NCI-H187 (cell line): ENCODE measurements at places on chromosomes 16 and 17.

GRCh38 chr17:81551458-81552243 is 502 bp downstream of the FAAP100 start:
- DNase-seq = no peak

GRCh38 chr17:40348562-40349476 is 15.7 kb downstream of the GJD3 start:
- no peak for DNase-seq

GRCh38 chr17:6212766-6213165 is 142.6 kb downstream of the WSCD1 start:
- no peak for DNase-seq

GRCh38 chr16:2912330-2913199 is 834 bp downstream of the FLYWCH1 start:
- no peak for DNase-seq

DNA sequence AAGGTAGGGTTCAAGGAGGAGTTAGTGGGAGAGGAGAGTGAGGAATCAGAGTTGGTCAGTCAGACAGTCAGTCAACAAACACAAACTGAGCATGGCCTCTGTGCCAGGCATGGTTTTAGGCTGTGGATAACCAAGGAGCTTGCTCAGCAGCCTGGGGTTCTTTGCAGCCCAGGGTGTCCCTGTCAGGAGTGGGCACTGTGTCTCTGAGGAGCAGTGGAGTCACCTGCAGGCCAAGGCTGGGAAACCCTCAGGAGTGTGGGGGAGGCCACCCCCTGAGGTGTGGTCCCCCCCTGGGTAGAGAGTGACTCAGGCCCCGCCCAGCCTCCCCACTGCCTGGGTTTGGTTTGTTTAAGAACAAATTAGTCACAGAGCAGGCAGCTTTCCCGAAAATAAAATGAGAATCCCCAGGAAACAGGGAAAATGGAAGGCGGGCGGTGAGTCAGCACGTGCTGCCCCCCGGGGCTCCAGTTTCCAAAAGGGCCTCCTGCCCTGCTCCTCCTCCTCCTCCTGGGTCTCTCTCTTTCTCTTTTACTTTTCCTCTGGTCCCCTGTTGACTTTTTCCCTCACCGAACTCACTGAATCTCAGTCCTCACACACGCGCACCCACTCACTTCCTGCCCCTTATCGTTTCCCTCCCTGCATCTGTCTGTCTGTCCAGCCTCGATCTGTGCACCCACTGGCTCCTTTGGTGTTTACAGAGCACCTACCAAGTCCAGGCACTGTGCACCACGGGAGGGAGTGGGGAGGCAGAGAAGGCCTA is 44.3 kb downstream of the SOCS3 start:
- DNase-seq = no peak

GRCh38 chr16:59597269-59597668 is 863.2 kb upstream of the GOT2 start:
- no peak for DNase-seq

DNA sequence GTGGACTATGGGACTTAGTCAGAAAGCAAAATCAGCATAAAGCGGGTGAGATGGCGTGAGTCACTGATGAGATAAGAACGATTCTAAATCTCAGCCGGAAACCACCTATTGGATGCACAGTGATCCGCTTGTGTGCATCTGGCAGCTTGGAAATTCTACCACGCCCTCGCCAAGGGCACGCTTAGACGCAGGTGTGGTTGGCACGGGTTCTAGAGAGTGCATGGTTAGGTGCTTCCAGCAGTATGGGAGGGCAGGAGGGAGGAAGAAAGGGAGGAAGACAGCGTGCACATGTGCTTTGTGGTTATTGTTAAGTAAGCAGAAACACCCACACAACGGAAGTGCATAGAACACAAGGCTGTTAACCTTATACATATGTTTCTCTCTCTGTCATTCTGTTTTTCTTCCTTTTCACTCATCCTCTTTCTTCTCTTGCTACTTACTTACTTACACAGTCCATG is 374.0 kb upstream of the ASIC2 start:
- no peak for DNase-seq

GRCh38 chr17:50375858-50376538 is 3.0 kb downstream of the EME1 start:
- DNase-seq = no peak

DNA sequence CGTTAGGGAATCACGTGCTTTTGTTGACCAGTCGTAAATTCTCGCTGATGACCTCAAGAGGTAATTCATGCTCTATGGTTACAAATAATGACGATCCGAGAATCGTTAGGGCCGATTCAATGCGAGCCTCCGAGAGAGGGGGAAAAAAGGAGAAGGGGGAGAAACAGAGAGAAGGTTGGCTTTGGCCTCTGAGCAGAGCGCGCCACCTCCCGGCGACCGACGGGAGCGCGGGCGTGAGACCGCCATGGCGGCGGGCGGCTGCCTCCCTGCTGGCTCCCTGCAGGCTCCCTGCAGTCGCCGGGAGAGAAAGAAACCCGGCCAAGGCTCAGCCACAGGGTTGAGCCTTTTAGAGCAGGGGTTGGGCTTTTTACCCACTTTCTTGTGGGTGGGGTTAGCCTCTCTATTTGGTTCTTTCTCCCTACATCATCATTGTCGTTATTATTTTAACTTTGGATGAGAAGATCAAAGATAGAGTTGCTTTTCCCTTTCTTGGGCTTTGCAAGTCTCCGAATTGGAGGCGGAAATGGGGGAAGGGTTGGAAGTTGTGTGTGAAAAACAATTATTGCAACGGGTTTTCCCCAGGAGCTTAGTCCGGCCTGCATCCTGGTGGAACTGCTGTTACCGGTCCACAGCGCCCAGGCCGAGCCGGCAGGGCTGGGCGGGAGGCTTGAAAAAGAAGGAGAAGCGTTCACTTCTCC is 410 bp upstream of the HOXB5 start:
- DNase-seq = peak; percentile 87

DNA sequence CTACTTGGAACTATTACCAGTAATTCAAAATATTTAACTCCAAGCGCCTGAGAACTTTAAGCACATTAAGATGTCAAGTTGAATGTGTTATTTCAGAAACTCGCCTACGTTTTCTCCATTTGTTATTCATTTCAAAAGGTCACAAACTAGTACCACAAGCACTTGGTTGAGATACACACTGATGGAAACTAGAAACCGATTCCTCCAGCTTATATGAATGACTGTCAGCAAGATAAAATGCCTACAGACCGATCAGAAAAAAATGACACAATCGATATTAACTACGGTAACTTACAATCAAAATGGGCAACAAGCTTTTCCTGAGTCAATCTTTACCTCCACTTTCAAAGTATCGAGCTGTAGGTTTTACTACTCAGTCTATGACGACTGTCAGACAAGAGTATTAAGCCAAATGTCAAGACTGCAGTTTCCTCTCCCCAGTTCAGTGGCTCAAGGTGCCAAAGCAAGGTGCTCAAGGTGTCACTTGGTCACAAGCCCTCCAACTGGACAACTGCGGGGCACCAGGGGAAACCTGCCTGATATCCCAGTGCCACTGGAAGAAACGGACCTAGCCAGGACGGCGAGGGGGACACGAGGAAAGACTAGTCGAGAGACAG is 678 bp downstream of the SRP68 start:
- no peak for DNase-seq

DNA sequence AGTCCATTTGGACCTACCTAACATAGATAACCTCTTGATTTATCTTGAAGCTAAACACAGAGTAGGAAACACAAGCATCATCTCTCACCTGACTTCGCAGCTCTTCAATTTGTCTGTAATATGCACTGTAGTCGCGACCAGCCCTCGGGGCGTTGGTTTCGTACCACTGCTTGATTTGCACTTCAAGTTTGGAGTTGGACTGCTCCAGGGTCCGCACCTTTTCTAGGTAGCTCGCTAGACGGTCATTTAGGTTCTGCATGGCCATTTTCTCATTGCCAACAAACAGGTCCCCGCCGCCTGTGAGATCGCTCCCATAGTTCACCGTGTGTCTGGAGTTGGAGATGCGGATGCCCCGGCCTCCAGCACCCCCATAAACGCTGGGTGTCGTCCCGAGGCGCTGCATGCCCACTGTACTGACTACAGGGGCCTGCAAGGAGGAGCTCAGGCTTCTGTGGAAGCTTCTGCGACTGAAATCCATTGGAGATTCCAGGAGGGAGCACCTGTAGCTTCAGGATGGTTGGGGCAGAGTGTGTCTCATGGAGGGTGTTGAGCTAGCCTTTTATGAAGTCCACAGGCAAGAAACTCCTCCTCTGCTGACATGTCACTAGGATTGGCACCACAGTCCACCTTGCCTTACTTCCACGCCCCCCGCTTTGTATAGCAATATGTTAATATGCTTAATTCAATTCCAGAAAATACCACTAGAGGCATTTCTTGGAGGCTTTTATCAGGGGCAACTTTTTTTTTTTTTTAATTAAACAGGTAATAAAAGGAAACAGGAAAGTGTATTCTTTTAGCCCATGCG is at the start of gene KRT20:
TSS of gene KRT20 (minus strand) at position 535 of the 805 bp plus-strand sequence. CDS start at position 478, 57 bp downstream.
- DNase-seq = no peak

DNA sequence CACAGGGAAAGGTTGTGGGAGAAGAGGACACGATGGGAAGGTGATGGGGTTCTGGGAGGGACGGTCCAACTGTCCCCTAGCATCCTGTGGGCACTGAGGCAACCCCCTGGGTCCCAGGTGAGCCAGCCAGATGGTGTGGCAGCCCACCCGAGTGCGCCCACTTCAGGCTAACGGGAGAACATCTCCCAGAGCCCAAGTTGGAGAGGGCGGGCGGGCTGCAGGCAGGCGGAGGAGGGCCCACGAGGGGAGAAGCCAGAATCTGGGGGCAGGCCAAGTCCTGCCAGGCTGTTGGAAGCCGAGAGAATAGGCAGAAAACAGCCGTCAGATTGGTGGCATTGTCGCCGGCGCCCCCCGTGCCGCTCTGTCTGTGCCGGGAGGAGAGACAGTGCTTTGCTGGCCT is 13.8 kb upstream of the ABCC3 start:
- no peak for DNase-seq

GRCh38 chr16:9523994-9524393 is 432.6 kb downstream of the HAPSTR1 start:
- DNase-seq = no peak

DNA sequence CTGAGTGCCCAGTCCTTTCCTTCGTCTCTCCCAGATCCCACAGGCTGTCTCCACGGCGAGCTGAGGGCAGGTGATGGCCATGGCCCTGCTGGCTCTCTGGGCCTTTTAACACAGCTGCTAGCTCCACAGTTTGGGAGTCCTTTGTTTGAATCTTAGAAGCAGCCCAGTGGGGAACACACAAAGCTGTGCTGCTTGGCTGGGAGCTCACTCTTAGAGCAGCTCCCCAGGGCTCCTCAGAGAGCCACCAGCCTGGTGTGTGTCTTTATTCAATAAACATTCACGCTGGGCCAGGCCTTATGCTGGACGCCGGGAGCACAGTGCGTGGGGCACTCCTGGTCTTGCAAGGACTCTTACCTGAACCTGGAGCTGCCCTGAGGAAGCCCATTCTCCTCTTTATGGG is 29.7 kb downstream of the WNT3 start:
- no peak for DNase-seq

DNA sequence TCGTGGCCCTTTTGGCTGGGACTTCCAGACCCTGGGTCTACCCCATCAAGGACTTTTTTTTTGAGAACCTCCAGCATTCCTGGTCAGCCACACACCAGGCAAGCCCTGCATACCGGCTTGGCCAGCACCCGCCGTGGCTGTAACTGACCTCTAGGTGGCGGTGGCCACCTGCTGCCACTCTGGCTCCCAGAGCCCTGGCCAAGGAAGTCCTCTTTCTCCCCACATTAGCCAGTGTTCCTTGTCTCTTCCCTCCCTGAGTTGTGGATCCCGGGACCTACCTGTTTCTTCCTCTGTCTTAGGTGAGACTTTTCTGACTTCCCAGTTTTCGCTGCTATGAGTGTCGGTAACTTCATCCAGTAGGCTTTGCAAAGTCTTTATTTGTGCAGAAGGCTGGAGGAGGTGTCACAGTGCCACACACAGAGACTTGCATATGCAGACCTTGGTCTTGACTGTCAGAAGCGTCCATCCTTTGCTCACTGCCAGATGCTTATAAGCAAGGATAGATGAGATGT is 348.3 kb downstream of the CPPED1 start:
- DNase-seq = no peak

GRCh38 chr16:16014329-16015224 is 65.2 kb downstream of the ABCC1 start:
- DNase-seq = no peak

GRCh38 chr17:64028874-64029464 is 8.5 kb upstream of the ICAM2 start:
- no peak for DNase-seq

GRCh38 chr17:63407741-63408330 is 38.3 kb downstream of the CYB561 start:
- DNase-seq = no peak

DNA sequence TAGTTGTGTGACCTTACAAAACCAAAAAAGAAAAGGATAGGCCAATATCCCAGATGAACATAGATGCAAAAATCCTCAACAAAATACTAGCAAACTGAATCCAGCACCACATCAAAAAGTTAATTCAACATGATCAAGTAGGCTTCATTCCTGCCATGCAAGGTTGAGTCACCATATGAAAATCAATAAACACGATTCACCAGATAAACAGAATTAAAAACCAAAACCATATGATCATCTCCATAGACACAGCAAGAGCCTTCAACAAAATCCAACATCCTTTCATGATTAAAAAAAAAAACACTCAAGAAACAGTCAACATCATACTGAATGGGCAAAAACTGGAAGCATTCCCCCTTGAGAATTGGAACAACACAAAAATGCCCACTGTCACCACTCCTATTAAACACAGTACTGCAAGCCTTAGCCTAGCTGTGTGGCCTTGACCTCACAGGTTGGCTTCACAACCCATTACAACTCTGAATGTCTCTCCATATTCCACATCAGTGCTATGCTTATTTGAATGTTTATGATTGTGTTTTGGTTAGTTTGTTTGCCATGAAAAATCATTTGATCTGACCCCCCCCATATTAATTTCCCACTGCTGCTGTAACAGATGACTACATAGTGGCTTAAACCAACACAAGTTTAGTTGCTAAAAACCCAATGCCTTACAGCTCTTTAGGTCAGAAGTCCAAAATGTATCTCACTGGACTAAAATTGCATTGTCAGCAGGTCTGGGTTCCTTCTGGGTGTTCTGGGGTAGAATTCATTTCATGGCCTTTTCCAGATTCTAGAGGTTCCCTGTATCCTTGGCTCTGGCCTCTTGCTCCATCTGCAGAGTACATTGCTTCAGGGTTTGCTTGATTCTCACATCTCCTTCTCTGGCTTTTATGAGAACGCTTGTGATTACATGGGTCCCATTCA is 257.1 kb upstream of the DYNLRB2 start:
- DNase-seq = no peak
